ENCODE measurements at places on chromosomes 6 and 20.

GRCh38 chr6:125170376-125170775 is 16.8 kb downstream of the TPD52L1 start:
- DNase-seq, result no peak

DNA sequence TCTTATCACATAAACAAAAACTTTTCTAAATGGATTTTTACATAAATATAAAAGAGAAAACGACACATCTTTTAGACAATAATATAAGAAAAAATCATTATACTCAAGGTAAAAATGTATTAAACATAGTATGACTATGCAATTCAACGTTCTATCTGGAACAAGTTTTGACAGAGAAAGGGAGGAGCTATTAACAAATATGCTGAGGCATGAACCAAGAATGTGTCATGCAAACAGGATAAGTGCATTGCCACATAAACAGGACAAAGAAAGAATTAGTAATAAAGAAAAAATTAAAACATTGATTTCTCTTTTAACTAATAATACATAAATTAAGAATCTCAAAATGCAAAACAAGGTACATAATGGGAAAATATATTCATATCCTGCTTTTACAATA is 1353.4 kb upstream of the GJE1 start:
- no peak for DNase-seq

DNA sequence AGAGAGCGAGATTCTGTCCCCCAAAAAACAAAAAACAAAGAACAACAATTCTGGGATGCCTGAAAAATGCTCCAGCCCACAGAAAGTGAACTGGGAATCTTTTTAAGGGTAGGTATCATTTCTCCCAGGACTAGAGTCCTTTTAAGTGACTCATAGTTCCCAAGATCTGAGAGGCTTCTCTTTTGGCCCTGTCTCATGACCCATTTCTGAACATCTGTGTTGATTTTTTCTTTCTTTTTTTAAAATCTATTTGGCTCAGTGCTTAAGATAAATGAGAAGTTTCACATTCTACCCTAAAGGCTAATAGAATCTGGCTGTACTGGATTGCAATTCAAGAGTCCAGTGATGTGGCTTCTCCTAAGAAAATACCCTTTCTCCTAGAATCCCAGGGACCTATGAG is 217.6 kb upstream of the FOXQ1 start:
- DNase-seq, result peak; percentile 34

- DNase-seq, result no peak
Observed at GRCh38 chr20:12287575-12287974, 369.9 kb downstream of the BTBD3 start.

- no peak for DNase-seq
Observed at GRCh38 chr20:955111-955510, 39.0 kb upstream of the ANGPT4 start.

DNA sequence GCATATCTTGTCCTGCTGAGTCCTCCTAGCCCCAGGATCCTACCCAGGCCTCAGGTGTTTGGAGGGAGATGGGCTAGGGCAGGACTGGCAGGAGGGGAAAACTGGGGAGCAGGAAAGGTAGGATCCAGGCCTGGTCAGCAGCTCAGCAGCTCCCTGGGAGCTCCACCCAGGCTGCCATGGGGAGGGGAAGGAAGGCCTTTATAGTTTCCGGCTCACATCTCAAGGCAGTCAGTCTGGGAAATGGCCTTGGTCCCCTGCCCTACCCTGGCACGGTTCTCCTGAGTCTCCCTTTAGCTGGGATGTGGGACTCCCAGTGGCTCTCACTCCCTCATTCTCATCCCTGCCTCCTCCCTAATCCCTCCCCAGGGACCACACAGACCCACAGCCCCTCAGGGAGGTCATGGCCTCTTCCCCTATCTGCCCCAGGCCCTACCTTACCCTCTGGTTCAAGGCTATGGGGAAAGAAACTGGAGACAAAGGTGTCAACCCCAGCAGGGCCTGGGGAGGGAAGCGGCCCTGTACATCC is 1.6 kb downstream of the SLC44A4 start:
- no peak for DNase-seq

GRCh38 chr6:53333439-53334408 is 15.0 kb downstream of the ELOVL5 start:
- DNase-seq, result no peak

DNA sequence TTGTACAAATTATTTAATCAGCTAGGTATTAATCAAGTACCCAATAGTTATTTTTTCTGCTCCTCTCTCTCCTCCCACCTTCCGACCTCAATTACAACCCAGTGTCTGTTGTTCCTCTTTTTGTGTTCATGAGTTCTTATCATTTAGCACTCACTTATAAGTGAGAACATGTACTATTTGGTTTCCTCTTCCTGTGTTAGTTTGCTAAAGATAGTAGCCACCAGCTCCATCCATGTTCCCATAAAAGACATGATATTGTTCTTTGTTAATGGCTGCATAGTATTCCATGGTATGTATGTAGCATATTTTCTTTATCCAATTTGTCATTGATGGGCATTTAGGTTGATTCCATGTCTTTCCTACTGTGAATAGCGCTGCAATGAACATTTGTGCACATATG is 652.8 kb upstream of the CITED2 start:
- no peak for DNase-seq

- no peak for DNase-seq
Observed at GRCh38 chr6:142845143-142845571, 99.8 kb downstream of the HIVEP2 start.

DNA sequence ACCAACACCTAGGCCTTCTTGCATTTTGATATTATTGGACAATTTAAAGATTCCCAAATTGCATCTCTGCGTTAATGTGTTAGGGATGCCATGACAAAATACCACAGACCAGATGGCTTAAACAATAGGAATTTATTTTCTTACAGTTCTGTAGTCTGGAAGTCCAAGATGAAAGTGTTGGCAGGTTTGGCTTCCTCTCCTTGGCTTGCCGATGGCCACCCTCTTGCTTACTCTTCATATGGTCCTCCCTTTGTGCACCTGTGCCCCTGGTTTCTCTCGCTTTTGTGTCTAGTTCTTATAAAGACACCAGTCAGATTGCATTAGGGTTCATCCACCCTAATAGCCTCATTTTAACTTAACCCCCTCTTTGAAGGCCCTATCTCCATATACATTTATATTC is 842.4 kb upstream of the FLRT3 start:
- DNase-seq, result no peak

GRCh38 chr20:36133821-36134220 is 20.7 kb upstream of the EPB41L1 start:
- no peak for DNase-seq

GRCh38 chr20:43549416-43550065 is 9.3 kb upstream of the SGK2 start:
- no peak for DNase-seq

DNA sequence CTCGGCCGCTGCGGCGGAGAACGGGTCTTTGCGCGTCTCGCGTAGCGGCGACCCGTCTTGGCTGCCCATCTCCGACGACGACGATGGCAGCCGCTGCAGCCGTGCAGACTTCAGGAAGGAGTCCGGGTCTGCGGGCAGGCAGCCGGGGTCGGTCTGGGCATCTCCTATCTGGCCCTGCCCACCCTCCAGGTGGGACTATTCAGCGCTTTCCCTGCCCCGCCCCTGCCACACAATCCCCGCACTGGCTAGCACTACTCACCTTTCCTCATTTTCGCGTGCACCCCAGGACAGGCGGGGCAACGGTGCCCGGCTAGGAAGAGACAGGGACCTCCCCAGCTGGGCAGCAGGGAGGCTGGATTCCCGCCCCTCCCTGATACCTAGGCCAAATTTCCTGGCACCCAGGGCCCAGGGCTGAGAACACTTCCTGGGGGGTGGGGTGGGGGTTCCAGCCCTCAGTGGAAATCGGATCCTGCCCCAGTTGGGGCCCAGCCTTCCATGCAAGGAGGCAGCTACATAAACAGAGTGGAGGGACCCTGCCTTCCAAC is 9.2 kb downstream of the GGT7 start:
- no peak for DNase-seq

GRCh38 chr20:21090721-21091120 is 15.4 kb downstream of the LINC00237 start:
- DNase-seq, result no peak

DNA sequence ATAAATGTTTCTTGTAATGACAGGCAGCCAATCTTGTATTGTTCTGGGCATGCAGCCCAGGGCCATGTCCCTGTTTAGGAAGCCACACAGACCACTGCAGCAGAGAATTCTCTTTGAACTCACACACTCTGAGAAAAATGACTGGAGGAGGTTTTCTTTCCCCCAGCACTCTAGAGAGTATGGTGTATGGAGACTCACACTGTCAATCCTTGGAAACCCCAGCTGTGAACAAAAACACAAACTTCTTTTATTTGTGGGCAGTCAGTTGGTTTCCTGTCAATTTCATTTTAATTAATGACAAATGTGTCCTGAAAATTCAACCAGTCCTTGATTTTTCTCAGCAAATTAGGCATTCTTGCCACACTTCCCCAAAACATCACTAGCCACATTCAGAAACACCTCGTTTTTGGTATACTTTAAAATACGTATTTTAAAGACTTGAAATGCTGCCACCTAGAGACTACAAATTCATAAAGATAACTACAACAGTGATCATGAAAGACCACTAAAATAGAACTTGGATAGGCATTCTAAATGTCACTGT is 52.9 kb upstream of the UFL1 start:
- DNase-seq, result peak; percentile 26

GRCh38 chr20:39910536-39910935 is 778.5 kb downstream of the MAFB start:
- no peak for DNase-seq

GRCh38 chr6:166075186-166075585 is 92.5 kb downstream of the TBXT start:
- no peak for DNase-seq
